T-helper 2 cell treated with Interferon-gamma antibody and Interleukin-4, amounts not matched to agents 5 μg/mL and 100 μg/mL, for 36 hours (primary cell): ENCODE measurements at places on chromosomes 1 and 21.

- H3K36me3 ChIP-seq = no peaks in the 10 kb centered on the region
- peaks cover 29% of the 10 kb centered on the region for H3K27me3 ChIP-seq
- no peaks in the 10 kb centered on the region for H3K4me1 ChIP-seq
- no peak overlapping the region for H3K27ac ChIP-seq
These were observed 34.6 kb upstream of the S100A7 start for GRCh38 chr1:153494976-153495535.

- H3K4me1 ChIP-seq = no peaks in the 10 kb centered on the region
- H3K36me3 ChIP-seq = no peaks in the 10 kb centered on the region
- no peaks in the 10 kb centered on the region for H3K27me3 ChIP-seq
These were observed 502.3 kb downstream of the KCNT2 start for GRCh38 chr1:196105901-196106300.

- H3K27me3 ChIP-seq = no peaks in the 10 kb centered on the region
- no peaks in the 10 kb centered on the region for H3K36me3 ChIP-seq
- H3K27ac ChIP-seq = no peak overlapping the region
- H3K4me3 ChIP-seq = no peak overlapping the region
These were observed 189.4 kb upstream of the FGGY start for GRCh38 chr1:59107516-59107915.

- no peak overlapping the region for H3K4me3 ChIP-seq
- no peak overlapping the region for H3K27ac ChIP-seq
- peaks cover 2% of the 10 kb centered on the region for H3K27me3 ChIP-seq
- peaks cover 3% of the 10 kb centered on the region for H3K4me1 ChIP-seq
- no peaks in the 10 kb centered on the region for H3K36me3 ChIP-seq
These were observed 38.8 kb upstream of the RGS8 start for GRCh38 chr1:182723200-182723599.

DNA sequence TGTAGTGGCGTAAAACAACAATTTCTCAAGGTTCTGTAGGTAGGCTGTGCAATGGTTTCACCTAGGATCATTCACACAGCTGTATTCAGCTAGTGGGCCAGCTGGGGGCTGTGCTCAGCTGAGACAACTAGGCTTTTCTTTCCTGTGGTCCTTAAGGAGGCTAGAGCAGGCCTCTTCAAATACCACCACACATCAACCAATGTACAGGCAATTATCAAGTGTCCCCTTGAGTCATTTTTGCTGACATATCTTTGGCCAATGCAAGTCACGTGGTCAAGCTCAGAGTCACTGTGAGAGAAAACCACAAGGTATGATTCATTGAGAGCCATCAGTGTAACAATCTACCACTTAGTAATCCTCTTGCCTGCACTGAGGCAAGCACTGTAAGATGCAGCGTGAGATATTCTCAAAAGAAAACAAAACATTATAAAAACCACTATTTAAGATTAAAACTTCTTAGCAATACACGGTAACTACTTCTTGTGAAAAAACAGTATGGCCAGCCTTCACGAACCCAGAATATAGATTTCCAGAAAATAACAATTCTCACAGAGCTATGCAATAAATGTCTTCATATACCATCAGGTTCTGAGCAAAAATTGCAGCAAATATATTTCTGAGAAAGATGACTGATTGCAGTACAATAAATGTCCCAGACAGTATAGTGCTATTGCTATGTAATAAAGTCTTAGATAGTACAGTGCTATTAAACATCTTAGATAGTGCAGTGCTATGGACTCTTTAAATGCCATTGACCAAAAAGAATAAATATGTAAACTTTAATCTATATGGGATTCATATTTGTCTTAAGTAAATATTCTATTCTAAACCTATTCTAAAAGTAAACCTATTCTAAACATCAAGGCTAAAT lies 55.3 kb downstream of the NME7 start:
- H3K36me3 ChIP-seq = peaks cover 11% of the 10 kb centered on the region
- peak overlapping the region; percentile 48 for H3K4me3 ChIP-seq
- DNase-seq = peak; percentile 80

DNA sequence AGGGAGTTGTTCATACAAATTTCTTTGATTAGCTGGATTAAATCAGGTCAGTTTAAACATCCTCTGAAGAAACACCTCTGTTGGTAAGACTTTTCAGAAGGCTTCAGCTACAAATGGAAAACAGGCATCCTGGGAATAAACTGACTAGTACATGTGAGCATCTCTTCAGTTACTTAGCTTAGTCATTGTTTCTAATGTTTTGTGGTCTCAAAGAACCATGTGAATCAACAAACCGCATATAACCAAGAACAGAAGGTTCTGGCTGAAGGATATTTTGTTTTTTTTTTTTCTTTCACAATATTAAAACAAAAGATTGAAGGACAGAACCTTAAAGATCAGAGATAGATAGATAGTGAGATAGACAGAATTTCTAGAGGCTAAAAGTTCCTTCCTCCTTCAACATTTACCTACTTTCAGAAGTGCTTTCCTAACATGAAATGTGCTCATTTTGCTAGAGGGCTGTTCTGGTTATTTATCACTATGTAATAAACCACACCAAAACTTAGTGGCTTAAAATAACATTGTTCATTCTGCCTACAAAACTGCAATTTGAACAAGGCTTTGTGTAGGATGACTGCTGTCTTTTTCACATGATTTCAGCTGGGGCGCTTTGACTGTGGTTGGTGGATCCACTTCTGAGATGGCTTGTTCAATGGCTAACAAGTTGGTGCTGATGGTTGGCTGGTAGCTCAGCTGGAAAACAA lies 119.8 kb upstream of the PTGFR start:
- H3K36me3 ChIP-seq = no peaks in the 10 kb centered on the region
- H3K4me1 ChIP-seq = no peaks in the 10 kb centered on the region
- H3K27me3 ChIP-seq = no peaks in the 10 kb centered on the region
- no peak overlapping the region for H3K4me3 ChIP-seq
- H3K27ac ChIP-seq = no peak overlapping the region
- DNase-seq = no peak

GRCh38 chr1:7590426-7590790 lies 180.7 kb upstream of the VAMP3 start:
- no peak overlapping the region for H3K4me3 ChIP-seq
- H3K27me3 ChIP-seq = no peaks in the 10 kb centered on the region
- H3K27ac ChIP-seq = no peak overlapping the region
- no peaks in the 10 kb centered on the region for H3K36me3 ChIP-seq
- no peak for DNase-seq
- H3K4me1 ChIP-seq = no peaks in the 10 kb centered on the region

DNA sequence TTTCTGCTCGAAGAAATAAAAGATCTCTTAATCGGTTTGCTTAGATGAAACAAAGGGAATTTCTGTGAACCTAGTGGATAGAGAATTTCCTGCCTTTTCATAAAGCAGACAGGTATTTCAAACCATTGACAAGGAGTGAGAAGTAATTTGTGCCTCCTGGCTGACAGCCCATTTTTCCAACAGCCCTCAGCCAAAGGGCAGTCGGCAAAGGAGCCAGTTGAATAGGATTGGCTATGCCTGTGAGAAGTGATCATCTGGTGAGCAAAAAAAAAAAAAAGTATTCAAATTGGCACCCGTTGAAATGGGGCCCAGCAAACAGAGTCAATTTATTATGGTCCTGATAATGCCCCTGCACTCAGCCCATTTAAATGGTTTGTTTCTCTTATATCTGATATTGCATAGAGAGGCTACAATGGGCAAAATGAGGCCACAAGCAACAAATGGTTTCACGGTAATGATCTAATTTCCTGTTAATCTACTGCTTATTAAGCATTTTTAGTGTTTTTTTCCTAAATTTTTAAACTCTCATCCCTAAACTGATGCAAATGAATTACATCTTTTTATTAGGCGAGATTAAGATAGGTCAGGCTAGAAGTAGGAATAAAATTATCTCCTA lies 477.5 kb downstream of the NUF2 start:
- H3K27me3 ChIP-seq = no peaks in the 10 kb centered on the region
- no peak overlapping the region for H3K27ac ChIP-seq
- H3K4me3 ChIP-seq = no peak overlapping the region
- DNase-seq = no peak

- H3K4me1 ChIP-seq = peaks cover 23% of the 10 kb centered on the region
- DNase-seq = no peak
- H3K27me3 ChIP-seq = no peaks in the 10 kb centered on the region
- H3K4me3 ChIP-seq = no peak overlapping the region
These were observed 8.5 kb upstream of the TTC22 start for GRCh38 chr1:54809496-54810074.

DNA sequence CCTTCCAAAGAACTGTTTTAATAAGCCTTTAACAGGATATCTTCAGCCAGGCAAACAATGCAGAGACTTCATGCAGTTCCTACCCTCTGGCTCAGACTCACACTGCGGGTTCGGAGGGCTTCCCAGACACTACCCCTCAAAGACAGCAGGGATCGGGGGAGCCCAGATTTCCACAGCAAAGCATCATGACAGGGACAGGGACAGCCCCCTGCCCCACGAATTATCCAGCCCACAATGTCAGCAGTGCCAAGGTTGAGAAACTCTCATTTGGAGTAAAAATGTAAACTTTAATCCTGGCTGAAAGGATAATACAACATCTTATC lies 20.1 kb downstream of the NPHP4 start:
- H3K4me1 ChIP-seq = peaks cover 12% of the 10 kb centered on the region
- H3K4me3 ChIP-seq = no peak overlapping the region
- no peaks in the 10 kb centered on the region for H3K27me3 ChIP-seq
- DNase-seq = no peak
- peaks cover 8% of the 10 kb centered on the region for H3K36me3 ChIP-seq

GRCh38 chr1:192849011-192849410 lies 40.2 kb downstream of the RGS2 start:
- no peak overlapping the region for H3K27ac ChIP-seq
- H3K27me3 ChIP-seq = peaks cover 17% of the 10 kb centered on the region
- H3K36me3 ChIP-seq = no peaks in the 10 kb centered on the region
- H3K4me1 ChIP-seq = no peaks in the 10 kb centered on the region

DNA sequence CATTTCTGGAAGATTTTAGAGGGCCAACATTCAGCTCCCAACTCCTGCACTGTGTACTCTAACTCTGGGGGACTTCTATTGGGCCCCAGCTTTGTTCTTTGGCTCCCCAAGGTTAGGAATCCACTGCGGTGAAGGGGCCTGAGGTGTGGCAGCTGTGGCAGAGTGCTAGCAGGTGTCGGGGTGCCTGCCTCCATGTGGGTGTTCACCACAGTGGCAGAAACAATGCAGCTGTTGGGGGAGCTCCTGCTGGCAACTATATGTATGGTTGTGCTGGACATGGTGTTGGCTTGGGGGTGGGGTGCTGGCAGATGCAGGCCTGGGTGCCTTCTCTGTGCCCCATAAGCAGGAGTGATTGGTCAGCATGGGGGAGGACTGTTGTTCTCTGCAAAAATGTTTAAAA lies 95.5 kb downstream of the ST6GALNAC3 start:
- peaks cover 2% of the 10 kb centered on the region for H3K36me3 ChIP-seq
- H3K27me3 ChIP-seq = peaks cover 4% of the 10 kb centered on the region

- H3K27me3 ChIP-seq = no peaks in the 10 kb centered on the region
- no peak overlapping the region for H3K27ac ChIP-seq
- no peak for DNase-seq
- H3K4me1 ChIP-seq = no peaks in the 10 kb centered on the region
- H3K4me3 ChIP-seq = no peak overlapping the region
- no peaks in the 10 kb centered on the region for H3K36me3 ChIP-seq
These were observed 58.9 kb downstream of the C1orf198 start for GRCh38 chr1:230809256-230809990.

GRCh38 chr1:172442843-172443565 lies 865 bp downstream of the PIGC start:
- peak overlapping the region; percentile 90 for H3K27ac ChIP-seq
- DNase-seq = no peak
- no peaks in the 10 kb centered on the region for H3K27me3 ChIP-seq
- H3K36me3 ChIP-seq = peaks cover 25% of the 10 kb centered on the region

- H3K27ac ChIP-seq = no peak overlapping the region
- H3K4me1 ChIP-seq = peaks cover 10% of the 10 kb centered on the region
- H3K4me3 ChIP-seq = no peak overlapping the region
- H3K27me3 ChIP-seq = no peaks in the 10 kb centered on the region
- H3K36me3 ChIP-seq = peaks cover 41% of the 10 kb centered on the region
These were observed 23.2 kb downstream of the RUNX3 start for GRCh38 chr1:24906760-24907490.

DNA sequence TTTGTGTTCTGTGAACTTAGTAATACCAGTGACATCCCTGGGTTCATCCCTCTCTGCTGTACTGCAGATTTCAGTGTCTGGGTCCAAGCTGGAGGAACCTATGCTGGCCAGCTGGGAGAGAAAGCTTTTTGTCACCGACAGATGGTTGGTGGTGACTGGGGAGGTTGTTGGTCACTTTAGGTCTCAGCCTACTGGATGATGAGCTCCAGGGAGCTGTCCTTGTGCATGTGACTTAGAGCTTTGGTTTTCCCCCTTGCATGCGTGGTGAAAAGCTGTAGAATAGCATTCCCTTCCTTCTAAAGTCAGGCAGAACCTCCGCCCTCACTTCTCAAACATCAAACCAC lies 22.9 kb upstream of the IKBKE start:
- peaks cover 37% of the 10 kb centered on the region for H3K36me3 ChIP-seq
- peaks cover 1% of the 10 kb centered on the region for H3K4me1 ChIP-seq
- no peak for DNase-seq
- no peak overlapping the region for H3K4me3 ChIP-seq

GRCh38 chr1:91501523-91501851 lies 836 bp downstream of the CDC7 start:
- H3K4me3 ChIP-seq = no peak overlapping the region
- no peaks in the 10 kb centered on the region for H3K27me3 ChIP-seq
- H3K4me1 ChIP-seq = peaks cover 31% of the 10 kb centered on the region
- peaks cover 15% of the 10 kb centered on the region for H3K36me3 ChIP-seq

- H3K36me3 ChIP-seq = no peaks in the 10 kb centered on the region
- H3K4me3 ChIP-seq = no peak overlapping the region
- no peaks in the 10 kb centered on the region for H3K4me1 ChIP-seq
- H3K27ac ChIP-seq = no peak overlapping the region
- no peak for DNase-seq
These were observed 342.2 kb downstream of the CAMTA1 start for GRCh38 chr1:7127322-7128075.
